ENCODE measurements at places on chromosomes 5 and 9.

- DNase-seq = no peak
These were observed 77.9 kb downstream of the SEMA5A start for GRCh38 chr5:9468060-9468388.

- no peak for DNase-seq
These were observed 23.2 kb upstream of the TMEM250 start for GRCh38 chr9:136141682-136142413.

- DNase-seq = no peak
These were observed 370.6 kb downstream of the DMRTA1 start for GRCh38 chr9:22817181-22817580.

DNA sequence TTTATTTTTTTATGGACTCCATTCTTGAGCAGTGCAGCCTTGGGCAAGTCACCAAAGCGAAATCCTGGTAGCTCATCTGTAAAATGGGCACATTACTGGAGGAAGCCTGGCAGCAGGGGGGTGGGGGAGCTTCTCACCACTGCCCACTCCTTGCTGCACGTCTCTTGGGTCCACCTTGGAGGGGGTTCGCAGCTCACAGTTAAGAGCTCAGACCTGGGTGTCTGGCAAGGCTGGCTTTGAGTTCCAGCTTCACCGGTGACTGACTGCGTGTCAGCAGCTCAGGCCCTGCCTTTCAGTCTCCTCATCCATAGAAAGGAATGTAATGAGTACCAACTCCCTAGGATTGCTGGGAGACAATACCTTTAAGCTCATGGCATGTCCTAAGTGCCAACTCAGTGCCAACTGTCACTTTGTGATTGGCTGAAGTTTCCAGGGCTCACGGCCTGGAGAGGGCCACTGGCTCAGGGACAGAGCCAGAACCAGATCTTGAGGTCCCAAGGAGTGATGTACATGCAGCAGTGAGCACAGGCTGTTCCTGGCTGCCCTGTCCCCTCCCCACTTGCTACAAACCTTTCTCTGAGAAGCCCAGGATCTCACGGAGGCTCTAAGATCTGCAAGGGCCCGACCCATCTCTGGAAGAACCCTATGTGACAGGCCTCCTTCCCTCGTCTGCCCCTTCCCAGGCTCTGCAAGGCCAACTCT is 72.9 kb downstream of the C9orf50 start:
- DNase-seq = no peak

DNA sequence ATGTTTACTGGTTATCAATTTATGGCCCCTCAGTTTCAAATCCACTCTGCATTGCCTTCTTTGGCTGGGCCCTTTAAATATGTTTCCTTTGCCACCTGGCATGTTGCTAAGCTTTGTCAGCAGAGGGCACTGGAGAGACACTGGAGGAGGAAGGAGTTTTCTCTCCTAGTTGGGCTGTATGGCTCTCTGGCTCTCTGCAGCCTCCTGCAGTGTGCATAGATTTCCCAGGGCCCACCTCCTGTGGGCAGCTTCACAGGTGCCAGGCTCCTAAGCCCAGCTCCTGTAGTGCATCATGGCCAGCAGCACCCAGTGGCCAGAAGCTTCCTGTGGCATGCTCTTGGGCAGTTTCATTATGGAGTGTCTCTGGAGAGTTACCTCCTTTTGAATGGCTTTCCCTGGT is 23.3 kb downstream of the CAVIN4 start:
- DNase-seq = peak; percentile 41

- no peak for DNase-seq
These were observed 91.1 kb upstream of the SHISAL2B start for GRCh38 chr5:64599226-64599625.

GRCh38 chr5:75335952-75336614 is 937 bp upstream of the HMGCR start:
- no peak for DNase-seq

GRCh38 chr5:133730866-133731265 is 118.5 kb upstream of the FSTL4 start:
- DNase-seq = no peak

DNA sequence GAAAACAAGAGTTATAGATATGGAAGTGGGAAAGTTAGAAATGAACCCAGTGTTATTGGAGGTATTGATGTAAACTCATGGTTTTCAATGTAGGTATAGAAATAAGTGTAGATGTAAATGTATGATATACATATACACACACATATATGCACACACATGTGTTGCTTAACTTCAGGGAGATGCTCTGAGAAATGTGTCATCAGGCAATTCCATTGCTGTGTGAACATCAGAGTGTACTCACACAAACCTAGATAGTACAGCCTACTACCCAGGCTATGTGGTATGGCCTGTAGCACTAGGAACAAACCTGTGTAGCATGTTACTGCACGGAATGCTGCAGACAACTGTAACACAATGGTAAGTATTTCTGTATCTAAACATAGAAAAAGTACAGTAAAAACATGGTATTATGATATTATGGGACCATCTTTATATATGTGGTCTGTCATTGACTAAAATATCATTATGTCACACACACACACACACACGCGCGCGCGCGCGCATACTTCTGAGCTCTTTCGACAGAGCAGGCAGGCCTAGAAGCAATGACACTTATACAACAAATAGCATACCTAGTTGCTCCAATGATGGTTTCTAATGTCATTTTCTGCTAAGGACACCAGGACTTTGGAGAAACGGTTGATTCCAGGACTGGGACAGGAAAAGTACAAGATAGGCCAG is 86.6 kb downstream of the MACROH2A1 start:
- no peak for DNase-seq

DNA sequence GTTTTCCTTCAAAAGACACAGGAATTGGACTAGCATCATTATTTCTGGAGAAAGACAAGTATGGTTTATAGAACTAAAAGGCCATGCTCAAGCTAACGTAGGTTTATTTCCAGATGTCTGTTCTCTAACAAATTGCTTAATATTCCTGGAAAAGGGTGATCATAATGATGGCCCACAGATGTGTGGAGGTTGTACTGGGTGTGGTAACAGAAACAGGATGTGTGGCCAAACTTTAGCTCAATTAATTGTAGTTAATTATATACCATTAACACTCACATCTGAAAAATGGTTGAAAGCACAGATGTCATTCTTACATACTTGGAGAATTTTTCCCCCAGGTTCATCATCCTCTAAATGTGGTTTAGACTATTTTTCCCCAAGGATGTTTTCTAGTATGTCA is 292.7 kb upstream of the RASA1 start:
- no peak for DNase-seq

DNA sequence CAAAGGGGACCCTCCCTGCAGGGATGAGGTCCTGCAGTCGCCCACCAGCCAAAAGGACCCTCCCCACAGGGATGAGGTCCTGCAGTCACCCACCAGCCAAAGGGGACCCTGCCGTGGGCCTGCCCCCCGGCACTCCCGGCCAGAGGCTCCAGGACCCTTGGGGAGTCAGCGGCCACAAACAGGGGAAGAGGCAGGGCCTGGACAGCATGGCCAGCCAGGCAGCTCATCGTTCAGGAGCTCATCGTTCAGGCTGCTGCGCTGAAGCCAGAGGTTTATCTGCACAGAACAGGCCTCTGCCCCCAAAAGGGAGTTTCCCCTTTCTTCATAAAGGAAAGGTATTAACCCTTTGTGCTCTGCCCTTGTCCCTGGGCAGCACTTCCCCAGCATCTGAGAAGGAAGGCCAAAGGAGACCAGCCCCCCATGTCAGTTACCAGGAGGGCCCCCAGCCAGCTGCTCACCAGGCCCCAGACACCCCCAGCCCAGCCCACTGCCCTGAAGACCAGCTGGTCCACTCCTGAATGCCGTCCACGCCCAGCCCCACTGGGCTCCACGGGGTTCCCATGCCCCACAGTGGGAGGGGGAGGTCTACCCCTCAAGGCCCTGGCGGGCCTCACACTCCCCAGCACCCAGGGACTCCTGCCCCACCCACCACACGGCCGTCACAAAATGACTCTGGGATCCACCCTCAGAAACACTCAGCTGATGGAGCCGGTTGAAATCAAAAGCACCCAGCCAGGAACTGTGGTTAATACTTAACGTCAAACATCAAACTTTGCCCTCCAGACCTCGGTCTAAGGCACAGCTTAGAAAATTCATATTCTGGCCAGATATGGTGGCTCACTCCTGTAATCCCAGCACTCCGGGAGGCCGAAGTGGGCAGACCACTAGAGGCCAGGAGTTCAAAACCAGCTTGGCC is 6.3 kb downstream of the SLC12A7 start:
- no peak for DNase-seq

GRCh38 chr5:134227259-134227658 is 1.4 kb upstream of the PPP2CA start:
- DNase-seq = peak; percentile 64

- DNase-seq = peak; percentile 30
These were observed 35.0 kb downstream of the NACC2 start for GRCh38 chr9:136059851-136060670.

GRCh38 chr5:153960269-153961215 is 78.2 kb downstream of the FAM114A2 start:
- no peak for DNase-seq

GRCh38 chr5:78758169-78758839 is 109.7 kb upstream of the LHFPL2 start:
- DNase-seq = no peak

DNA sequence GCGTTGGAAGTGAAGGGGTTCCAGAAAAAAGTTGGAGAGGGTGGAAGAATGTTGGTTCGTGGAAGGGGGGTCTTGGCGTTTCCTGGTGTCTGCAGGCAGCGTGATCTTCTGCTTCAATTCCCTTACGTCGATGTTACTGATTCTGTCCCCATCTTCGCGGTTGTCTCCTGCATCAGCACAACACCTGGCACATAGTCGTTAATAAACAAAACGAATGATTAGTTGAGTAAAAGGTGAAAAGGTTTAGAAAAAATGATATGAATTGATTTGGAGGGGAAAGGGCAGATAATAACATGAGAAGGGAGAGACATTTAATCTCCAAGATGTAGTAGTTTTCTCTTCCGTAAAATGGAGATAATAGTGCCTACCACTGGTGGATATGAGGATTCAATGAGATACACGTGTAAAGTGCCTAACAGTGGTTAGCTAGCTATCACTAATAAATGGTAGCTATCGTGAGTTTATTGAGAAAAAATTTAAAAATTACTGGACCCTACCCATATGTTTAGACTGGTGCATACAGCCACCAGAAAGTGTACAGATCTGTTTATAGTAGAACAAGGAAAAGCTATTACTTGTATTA is 556 bp downstream of the MTREX start:
- DNase-seq = no peak

- DNase-seq = no peak
These were observed 128.6 kb downstream of the SPATA31D1 start for GRCh38 chr9:82117026-82117811.

GRCh38 chr5:10602031-10602806 is 38.3 kb downstream of the ANKRD33B start:
- no peak for DNase-seq

- DNase-seq = no peak
These were observed 136.4 kb downstream of the FSTL4 start for GRCh38 chr5:133475986-133476385.

DNA sequence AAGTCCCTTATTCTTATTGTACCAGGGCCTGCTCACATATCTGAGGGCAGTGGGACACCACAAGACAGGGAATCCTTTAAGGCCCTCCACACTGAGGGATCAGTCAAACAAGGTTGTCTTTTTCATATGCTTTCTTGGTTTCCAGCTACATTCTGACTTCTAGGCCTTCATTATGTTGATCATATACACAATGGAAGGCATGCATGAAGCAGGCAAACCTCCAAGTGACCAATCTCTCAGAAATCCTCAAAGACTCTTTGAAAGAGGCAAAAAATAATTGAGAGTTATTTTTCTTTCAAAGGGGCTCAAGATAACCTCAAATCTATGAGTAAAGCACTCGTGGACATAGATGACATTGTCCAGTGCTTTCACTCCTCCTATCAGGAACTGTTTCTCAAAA is 1195.9 kb upstream of the ACO1 start:
- no peak for DNase-seq

DNA sequence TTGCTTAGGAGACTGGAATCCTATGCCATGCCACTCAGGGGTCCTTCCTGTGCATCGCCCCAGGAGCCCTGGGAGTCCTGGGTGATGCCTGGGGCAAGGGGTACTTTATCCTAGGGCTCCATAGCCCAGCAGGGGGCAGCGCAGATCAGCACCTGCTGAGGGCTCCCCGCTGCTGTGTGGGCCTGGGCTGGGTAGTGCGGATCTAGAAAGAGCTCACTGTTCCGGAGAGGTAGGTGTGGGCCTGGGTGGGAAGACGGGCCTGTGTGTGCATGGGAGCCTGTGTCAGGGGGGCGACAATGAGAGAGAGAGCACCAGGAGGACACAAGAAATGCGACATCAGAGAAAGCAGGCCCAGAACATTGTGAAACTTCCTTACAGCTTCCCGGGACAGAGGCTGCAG is 11.4 kb upstream of the DAB2IP start:
- DNase-seq = peak; percentile 46

- no peak for DNase-seq
These were observed 65.3 kb downstream of the RXRA start for GRCh38 chr9:134391319-134392231.

DNA sequence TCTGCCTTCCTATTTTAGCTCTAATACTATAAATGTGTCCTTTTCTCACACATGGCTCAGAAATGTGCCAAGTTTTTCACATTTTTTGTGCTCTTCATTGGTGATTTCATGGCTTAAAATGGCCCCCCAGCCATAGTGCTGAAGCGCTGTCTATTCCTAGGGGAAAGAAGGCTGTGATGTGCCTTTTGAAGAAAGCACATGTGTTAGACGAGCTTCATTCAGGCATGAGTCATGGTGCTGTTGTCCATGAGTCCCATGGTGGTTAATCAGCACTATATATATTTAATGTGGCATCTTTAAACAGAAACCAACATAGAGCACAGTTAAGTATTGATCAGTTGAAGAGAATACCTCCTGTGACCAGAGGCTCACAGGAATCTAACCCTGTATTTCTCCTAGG is 55.8 kb downstream of the PDE8B start:
- no peak for DNase-seq

DNA sequence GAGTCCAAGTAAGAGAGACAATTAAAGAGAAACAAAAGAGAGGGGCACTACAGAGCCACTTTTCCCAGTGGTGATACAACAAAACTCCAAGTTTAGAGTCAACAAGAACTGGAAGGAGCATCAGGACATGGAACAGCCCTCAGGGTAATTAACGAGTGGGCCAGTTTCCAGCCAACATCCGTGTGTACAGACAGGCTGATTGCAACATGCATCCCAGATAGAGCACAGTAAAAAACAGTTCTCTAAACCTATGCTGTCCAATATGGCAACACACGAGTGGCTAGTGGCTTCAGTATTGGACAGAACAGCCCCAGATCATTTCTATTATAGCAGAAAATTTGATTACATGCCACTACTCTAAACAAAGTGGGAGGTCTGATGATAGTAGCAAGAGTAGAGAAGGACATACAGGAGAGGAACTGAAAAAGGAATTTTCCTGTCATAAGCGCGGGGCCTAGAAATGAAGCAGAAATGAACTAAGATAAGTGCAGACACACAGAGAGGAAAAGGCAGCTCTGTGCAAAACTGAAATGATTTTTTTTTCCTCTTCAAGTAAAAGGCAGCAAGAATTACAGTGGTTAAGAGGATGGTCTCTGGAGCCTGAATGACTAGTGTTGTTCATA is 175.6 kb upstream of the CCNG1 start:
- DNase-seq = no peak

GRCh38 chr5:40976041-40976440 is 66.7 kb downstream of the C7 start:
- DNase-seq = no peak

Measured in adrenal gland (tissue), 19 donors.